Stimulated activated CD4-positive, alpha-beta T cell treated with anti-CD3 and anti-CD28 coated beads, Interleukin-1b, Interleukin-23, amount 100 ng/mL, for 1 hour (primary cell): ENCODE measurements at places on chromosomes 1 and 21.

GRCh38 chr1:183773482-183774274 is 31.2 kb upstream of the RGL1 start:
- no peak for DNase-seq

- DNase-seq, result no peak
Observed at GRCh38 chr21:42129300-42130266, 58.5 kb downstream of the UMODL1 start.

GRCh38 chr21:34881421-34881820 is 167.7 kb downstream of the RUNX1 start:
- DNase-seq, result no peak

GRCh38 chr1:53090227-53091147 is 28.5 kb downstream of the PODN start:
- no peak for DNase-seq

DNA sequence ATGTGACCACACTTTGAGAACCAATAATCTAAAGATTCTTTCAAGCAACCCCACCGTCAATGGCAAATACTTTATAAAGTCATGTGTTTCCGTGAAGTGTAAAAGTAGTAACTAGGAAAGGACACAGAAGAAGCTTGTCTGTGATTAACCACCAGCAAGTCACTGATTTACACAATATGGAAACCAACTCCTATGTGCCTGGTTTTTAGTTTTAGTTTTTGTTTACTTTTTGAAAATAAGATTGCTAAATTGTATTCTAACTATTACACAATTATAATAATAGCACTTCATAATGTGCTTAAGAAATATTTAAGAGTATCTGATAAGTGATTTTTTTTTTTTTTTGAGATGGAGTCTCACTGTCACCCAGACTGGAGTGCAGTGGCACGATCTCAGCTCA is 13.0 kb downstream of the FMO2 start:
- no peak for DNase-seq

DNA sequence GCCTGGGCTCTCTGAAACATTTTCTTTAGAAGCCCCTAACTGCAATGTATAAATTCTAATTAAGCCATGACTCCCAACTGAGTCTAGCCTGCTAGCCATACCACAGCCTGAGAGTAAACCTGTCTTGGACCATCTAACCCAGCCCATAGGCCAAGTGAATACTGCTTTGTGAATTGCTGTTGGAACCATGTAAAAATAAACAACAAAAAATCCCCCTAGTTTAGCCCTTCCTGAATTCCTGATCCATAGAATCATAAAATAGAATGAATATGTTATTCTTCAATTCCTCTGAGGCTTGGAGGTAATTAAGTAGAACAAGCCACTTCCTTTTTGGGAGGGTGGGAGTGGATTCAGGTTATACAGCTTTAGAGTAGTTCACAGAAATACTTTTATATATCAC is 1496.4 kb downstream of the MRPL39 start:
- DNase-seq, result no peak

- DNase-seq, result no peak
Observed at GRCh38 chr1:243991650-243992049, 59.4 kb upstream of the ZBTB18 start.

GRCh38 chr21:34201001-34201400 is 127.6 kb downstream of the MRPS6 start:
- no peak for DNase-seq

DNA sequence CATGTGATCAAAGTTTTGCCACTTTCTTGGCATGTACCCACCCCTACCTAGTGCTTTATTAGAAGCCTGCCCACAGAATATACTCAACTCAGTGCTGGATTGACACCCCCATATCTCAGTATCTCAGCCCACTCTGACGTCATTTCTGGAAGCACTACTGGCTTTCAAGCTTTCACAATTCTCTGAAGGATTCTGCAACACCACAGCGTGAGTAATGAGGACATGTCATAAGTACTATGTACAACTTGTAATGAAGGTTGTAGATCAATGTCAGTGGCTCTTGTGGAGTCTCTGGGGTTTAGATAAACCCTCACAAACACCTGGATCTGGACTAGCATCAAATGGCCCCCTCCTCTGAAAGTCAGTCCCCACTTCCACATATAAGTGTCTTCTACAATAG is 57.2 kb downstream of the TNFSF4 start:
- no peak for DNase-seq

DNA sequence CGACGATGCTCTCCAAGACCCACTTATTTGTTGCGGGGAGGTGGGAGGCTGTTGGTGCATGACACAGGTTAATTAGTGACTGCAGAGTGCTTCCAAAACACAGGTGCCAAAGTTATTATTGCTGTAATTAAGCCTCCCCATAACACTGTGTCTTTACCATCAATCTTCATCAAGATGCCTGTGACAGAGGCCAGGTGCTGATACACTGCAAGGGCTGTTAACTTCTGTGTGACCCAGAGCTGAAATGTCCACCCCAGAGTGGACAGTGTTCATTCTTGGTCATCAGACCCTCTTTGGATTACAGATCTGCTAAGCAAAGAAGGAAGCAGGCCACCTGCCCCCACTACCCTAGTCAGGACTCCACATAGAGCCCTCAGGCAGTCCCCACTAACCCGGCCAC is 55.5 kb downstream of the CAPN8 start:
- no peak for DNase-seq

- DNase-seq, result no peak
Observed at GRCh38 chr1:114669562-114670082, at the start of gene DENND2C. Gene DENND2C (minus strand): TSS chr1:114670049. CDS start chr1:114625984, 44,065 bp downstream.

- DNase-seq, result no peak
Observed at GRCh38 chr1:206081856-206082255, 28.9 kb downstream of the RHEX start.

DNA sequence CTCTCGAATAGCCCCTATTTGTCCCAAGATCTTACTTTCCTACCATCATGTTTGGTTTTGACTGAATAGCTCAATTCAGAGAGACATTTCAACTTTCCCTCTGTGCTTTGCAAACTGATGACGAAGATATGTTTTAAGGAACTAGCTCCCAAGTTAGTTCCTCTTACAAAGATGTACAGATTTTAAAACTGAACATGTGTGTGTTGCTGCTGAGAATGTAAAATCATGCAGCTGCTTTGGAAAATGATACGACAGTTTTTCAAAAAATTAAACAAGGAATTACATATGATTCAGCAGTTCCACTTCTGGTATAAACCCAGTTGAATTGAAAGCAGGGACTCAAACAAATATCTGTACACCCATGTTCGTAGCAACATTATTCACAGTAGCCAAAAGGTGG is 33.6 kb downstream of the KIF26B start:
- no peak for DNase-seq

GRCh38 chr1:22562584-22563583 is at the start of gene EPHA8:
Gene EPHA8 (plus strand): TSS chr1:22563489. CDS start chr1:22563636, 147 bp downstream.
- DNase-seq, result no peak

DNA sequence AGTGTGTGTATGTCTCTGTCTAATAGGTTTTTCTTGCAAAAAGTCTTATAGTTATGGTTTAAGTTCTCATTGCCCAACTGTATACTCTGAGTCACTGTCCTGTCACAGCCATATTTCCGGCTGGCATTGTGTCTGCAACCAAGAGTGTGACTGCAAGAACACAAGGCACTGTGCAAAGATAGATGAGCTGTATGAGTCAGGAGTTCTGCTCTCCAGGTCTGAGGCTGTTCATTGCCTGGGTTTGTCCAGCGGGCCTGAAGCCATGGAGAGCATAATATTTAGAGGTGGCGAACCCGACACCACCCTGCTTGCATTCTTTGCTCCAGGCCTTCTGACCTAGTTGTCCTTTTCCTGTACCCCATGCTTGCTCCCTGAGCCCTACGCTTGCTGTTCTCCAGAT is 50.9 kb upstream of the CNIH3 start:
- no peak for DNase-seq

DNA sequence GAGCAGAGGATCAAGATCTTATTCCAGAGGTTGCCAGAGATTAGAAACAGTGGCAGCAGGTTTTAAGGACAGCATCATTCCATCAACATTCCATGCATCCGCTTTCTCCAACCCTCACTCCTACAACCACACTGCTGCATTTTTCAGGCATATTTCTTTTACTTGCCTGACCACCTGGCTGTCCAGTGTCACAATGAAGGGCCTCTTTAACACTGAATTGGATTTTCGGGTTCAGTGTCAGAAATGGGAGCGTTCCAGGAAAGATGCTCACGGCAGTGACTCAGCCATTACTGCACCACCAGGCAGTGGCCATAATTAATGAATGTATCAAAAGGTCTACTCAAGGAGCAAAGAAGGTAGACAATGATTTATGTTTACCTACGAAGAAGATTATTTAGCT is 200.4 kb upstream of the ESRRG start:
- DNase-seq, result no peak

GRCh38 chr1:172143384-172144055 is 277.0 kb upstream of the C1orf105 start:
- no peak for DNase-seq

- no peak for DNase-seq
Observed at GRCh38 chr1:209743145-209743482, 12.7 kb upstream of the TRAF3IP3 start.

DNA sequence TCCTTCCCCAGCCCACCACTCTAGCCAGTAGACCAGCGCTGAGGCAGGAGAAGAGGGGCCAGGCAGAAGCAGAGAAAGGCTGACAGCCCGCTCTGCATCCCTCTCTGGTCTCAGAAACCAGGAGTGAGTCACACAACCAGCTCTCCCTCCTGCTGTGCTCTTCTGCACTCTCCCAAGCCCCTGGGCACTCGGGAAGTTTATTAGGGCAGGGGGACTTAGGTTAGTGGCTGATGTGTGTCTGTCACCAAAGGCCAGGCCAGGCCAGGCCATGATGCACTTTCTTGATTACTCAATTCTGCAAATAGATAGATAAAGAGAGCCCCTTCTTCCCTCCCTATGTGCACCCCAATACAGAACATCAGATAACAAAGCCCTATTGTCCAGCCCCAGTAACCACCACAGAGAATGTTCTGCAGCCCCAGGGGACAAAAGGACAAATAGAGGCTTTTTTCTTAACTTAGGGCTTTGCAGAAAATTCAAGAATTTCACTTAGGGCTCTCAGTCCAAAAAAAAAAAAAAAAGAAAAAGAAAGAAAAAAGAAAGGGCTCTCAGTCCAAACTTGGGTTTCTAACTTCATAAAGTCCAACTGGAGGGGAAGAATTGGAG is 52.9 kb upstream of the CNTN2 start:
- no peak for DNase-seq

DNA sequence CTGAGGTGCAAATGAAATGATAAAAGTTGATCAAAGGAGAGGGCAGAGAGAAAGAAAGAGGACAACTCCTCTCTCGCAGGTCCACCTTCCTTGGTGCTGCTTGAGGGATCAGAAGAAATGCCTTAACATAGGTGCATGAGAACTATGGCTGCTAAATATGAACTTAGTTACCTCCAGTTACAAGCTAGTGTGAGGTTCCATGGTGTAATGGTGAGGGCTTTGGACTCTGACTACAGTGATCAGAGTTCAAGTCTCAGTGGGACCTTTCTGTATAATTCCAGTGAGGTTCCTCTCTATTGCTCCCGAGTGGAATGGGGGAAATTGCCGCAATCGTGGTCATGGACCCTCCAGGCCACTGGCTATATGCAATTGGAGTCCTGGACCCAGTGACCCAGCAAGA is 387.3 kb downstream of the FAM72C start:
- DNase-seq, result no peak

DNA sequence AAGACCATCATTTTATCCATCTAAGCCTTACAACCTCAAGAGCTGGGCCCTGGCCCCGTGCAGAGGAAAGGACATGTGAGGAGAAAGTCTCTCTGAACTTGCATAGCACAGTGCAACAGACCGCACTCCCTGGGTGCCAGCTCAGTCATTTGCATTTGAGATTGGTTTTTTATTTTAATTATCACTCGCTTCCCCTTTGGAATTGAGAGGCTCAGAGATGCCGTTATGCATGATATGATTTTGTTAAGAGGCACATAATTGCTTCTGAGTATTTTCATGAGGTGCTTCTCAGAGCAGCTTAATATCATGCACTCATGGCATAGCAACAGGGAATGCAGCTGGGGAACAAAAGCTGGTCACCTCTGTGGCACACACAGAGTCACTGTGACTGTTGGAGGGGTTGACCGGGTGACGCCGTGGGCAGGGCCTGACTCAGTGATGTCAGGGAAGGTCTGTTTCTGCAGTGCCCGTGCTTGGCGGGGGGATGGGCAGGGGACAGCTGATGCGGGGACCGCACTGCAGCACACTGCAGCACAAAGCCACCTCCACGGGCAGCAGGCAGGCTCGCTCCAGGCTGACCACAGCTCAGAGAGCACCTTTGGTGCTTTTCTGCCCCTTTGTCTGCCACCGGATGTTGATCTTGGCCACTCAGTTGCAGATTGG is 43.2 kb upstream of the VAMP3 start:
- no peak for DNase-seq

DNA sequence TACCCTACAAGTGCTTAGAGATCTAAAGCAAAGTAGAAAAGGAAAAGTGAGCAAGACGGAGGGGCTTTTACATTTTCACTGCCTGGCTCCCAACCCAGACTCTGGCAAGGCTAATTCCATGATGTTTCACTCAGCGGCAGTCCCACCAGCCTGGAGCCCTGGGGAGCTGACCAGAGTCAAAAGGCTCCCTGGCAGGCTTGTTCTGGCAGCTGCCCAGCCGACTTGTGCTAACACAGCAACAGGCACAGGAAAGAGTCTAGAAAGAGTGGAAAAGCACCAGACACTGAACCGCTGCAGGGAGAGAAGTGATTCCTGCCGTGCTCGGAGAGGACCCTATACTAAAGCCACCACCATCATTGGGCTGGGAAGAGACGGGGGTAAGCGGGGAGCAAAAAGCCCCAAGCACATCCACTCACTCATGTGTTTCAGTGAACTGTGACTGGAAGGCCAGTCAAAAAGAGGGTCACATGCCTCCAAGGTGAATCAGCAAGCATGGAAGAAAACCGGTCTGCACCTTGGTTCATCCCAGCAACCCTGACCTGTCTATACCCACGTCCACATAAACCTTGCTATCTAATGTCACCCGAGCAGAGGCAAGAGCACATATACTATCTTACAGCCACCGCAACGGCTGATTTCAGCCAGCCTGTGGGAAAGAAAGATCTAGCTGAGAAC is 8.0 kb downstream of the SMIM12 start:
- no peak for DNase-seq

DNA sequence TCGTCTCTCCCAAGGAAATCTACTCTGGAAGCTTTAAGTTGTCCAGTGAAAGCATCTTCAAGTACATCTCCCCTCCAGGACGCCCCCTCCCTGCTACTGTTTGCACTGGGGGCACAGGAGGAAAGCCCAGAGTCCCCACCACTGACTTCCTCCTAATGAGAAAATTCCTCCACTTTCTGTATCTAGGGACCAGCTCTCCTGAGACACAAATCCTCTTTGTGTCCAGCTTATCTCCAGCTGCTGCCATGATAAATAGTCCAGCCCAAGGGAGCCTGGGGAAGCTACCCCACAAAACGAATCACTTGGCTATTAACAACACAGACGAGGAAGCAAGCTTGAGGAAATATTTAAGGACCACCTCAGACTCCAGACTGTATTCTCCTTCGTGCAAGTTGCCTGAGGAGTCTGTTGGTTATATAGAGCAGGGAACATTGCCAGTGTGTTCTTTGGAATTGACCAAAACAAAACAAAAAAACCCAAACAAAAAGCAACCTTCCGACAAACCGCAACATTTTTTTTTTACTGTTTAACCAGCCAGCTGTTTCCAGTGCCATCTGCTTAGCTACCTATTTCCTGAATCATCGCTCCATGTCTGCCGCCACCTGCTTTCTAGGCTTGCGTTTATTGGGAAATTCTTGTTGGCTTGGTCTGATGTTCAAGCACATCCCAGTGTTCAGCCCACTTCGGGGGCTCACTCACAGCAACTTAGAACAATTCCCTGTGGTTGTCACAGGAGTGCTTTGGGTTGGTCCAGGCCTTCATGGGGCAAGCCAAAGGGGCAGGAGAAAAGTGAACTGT is 7.7 kb downstream of the C1orf226 start:
- no peak for DNase-seq
